ENCODE measurements at places on chromosomes 12 and 14.

- no peak for DNase-seq
Measured at GRCh38 chr14:67999290-67999689, 179.7 kb downstream of the RAD51B start.

- no peak for DNase-seq
Measured at GRCh38 chr14:103869406-103870143, 22.2 kb upstream of the PPP1R13B start.

- no peak for DNase-seq
Measured at GRCh38 chr14:61672796-61673195, 22.5 kb upstream of the HIF1A start.

DNA sequence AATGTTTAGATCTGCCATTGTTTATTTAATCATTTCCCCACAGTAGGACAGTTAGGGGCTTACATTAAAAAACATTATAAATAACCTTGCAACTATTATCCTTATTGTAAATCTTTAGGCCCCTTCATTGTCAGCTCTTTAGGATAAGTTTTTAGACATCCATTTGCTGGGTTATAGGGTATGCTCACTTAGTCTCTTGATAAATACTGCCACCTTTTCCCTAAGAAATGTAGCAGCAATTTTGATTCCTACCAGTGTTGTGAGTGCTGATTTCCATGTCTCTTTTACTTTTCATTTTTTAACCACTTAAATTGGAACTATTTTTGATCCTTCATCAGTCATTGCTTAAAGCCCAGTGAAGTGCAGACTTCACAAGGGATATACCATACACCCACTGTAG lies 94.4 kb downstream of the AVPR1A start:
- no peak for DNase-seq

DNA sequence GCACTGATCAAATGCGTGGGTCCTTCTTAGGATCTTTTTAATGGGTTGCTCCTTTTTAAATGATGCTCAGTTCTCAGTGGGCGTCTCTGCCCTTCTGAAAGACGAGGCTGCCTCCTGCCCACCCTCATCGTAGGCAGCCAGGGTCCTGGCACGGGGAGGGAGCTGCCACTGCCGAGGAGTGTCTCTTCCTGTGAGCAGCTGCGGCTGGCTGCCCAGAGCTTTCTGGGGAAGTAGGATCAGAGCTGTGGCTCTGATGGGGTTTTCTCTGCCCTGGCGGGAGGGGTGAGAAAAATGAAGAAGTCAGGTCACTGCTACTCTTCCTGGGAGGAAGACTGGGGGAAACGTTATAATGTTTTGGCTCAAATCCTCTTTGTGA lies 31.1 kb upstream of the BEGAIN start:
- DNase-seq: no peak

DNA sequence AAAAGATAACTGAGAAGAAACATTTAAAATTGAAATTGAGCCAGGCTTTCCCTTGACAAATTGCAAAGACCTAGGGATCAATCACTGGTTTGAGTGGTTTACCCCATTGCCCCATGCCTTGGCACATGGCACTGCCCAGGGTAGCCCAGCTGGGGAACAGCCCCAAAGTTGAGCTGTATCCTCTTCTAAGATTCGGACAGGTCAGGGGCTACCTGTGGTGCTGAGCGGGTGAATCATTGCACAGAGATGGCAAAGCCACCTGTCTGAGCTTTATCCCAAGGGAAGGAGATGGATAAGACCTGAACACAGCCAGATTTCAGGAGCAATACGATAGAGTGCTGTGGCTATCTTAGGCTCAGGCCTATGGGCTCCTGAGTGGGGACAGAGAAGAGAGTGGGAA lies 7.0 kb downstream of the IFI27L2 start:
- DNase-seq: no peak

DNA sequence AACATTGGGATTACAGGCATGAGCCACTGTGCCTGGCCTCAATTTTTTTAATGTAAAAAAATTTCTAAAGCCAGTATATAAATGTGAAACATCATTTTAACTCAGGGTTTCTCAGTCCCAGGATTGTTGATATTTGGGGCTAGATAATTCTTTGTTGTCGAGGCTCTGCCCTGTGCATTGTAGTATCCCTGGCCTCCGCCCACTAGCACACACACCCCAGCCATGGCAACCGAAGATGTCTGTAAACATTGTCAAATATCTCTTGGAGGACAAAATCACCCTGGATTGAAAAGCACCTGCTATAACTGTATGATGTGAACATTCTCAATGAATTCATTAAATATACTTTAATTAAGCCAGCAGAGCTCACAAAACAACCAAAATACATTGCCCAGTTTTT lies 8.4 kb upstream of the CIT start:
- no peak for DNase-seq

- DNase-seq: no peak
Measured at GRCh38 chr14:48125654-48126053, 450.2 kb upstream of the MDGA2 start.

DNA sequence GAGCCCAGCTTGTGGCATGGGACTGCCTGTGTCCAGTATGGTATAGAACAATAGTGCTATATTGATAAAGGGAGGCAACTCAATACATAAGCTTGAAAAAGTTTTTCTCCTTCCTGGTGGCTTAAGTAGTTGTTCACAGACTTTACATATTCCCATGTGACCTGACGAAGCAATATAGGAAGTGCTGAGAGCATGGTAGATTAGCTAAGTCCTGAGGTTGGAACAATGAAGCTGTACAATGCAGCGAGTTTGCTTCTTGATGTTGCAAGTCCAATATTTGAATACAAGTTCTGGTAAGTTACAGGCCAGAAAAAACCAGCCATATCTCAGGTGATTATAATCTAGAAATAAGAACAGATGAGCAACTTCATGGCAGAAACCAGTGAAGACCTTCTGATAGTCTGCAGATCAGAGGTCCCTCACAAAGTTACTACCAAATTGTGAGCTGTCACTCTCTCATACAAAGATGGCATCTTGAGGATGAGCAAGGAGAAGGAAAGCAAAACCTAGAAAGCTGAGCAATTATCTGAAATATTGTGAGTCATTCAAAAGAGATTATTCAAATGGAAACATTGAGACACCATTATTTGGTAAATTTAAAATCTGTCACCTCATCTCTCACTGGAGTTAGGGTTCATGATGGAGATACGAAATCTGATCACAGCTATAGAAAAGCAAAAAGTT lies 72.9 kb upstream of the BTG1 start:
- no peak for DNase-seq

DNA sequence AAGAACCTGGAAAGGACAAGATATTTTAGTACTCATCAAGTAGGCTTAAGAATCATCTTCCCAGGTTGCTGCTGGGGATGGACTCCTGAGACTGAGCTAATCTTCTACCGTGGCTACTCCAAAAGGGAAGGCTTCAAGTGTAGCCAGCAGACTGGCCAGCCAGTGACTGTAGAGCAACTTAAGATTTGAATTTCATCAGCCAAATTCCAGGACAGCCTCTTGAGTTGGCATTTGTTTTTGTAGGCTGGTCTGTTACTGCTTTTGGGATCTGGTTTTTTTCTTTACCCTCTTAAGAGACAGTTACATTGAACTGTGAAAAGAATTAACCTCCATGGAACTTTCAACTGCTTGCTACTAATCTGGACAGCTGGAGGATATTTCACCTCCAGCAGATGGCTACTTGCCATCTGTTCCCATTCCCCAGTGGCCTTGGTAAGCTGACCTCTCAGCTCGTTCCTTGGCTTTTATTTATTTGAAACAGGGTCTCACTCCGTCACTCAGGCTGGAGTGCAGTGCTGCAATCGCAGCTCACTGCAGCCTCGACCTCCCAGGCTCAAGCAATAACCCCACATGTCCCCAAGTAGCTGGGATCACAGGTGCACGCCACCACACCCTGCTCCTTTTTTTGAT lies 20.7 kb downstream of the VTI1B start:
- DNase-seq: no peak

DNA sequence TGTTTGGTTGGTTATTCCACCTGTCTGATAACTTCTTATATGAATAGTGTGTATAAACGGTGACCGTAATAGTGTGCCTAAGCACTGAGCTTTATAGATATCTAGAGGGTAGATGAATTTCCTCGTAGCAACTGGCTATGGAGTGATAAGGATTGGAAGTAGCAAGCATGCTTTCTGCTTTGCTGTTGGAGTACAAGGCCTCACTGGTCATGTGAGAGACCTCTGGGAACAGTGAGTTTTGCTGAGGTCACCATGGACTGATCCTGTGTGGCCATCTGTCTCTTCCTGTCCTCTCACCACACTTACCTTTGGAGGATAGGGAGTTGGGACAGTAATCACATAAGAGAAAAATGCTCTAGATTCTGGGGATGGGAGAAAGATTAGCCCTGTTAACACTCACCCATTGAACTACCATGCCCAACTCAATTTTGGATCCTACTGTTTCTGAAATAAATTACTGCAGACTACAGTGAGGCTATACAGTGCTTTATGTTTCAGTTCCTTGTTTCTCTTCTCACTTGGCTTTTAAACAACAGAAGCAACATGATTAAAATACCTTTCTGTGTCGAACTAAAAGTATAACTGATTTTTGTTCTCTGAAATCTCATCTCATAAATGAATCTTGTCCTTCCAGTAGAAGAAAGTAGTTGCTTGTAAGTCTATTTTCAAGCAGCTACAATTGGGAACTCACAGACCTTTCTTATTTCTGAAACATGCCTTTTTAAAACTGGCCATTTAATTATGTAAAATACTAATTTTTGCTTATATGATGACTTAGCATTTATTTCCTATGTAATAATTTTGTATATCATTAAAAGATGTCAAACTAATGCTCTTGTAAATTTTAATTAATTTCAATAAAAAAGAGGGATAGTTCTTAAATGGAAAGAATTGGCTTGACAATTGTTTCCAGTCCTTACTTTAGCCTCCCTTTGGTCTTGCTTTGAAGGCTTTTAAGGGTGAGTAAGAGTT lies 8.3 kb downstream of the TMX1 start:
- DNase-seq: no peak

- no peak for DNase-seq
Measured at GRCh38 chr12:78167510-78167909, 336.8 kb downstream of the NAV3 start.

GRCh38 chr12:92297932-92298696 lies 152.5 kb upstream of the BTG1 start:
- DNase-seq: no peak

DNA sequence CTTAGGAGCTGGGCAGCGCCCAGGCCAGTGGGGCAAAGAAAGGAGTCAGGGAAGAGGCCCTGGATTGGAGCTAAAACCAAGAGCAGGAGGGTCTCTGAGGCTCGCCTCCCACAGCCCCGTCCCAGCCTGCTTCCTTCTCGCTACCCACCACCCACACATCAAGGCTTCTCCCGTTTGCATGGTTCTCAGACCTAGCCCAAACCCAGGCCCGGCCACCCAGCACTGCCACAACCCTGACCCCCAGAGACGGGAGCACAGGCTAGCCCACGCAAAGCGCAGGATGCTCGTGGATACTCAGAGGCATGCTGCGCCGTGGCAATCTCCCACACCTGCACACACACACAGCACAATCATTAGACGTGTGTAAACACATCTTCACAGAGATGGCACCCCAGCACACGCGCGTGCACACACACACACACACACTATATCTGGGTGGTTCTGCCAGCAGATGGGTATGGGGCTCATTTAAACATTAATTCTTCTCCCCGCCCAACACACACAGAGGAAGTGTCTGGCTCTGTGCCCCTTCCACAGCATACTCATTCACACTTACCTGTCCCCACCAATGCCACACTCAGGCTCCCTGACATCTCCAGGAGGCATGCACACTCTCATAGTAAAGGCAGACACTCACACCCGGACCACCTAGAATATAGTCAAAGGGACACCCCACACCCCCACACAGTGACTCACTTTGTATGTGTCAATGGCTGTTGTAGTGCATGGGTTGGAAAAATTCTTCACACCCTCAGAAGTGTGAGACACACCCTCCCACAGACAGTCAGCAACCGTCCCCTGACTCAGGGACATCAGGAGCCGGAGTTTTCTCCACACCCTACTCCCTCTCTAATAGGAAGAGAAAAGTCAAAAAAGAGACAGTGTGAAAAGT lies 1.1 kb downstream of the CARMIL3 start:
- no peak for DNase-seq

DNA sequence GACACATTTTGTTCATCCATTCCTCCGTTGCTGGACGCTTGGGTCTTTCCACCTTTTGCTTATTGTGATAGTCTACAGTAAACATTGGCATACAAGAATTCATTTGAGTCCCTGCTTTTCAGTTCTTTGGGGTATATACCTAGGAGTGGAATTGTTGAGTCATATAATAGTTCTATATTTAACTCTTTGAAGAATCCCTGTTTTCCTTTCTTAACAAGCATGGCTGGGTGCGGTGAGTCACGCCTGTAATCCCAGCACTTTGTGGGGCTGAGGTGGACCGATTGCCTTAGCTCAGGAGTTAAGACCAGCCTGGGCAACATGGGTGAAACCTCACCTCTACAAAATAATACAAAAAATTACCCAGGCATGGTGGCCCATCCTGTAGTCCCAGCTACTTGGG lies 75.4 kb downstream of the CCDC92 start:
- no peak for DNase-seq

DNA sequence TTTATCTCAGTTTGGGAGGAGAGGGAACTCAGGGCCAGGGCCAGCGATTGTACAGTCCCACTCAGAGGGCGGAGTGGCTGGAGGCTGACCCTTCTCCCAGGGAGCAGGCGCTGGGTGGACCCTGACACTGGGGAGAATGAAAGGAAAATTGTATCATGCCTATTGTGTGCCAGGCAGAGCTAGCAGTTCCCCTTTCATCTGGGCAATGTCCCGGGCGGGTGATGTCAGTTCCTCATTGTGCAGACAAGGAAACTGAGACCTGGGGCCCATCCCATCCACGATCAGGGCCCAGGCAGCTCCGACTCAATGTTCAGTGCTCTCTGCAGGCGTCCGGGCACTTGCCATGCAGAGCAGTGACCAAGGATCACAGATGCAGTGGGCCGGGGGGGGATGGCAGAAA lies 101.9 kb upstream of the RTL1 start:
- DNase-seq: no peak

- no peak for DNase-seq
Measured at GRCh38 chr14:103538291-103539055, 9.5 kb downstream of the TRMT61A start.

DNA sequence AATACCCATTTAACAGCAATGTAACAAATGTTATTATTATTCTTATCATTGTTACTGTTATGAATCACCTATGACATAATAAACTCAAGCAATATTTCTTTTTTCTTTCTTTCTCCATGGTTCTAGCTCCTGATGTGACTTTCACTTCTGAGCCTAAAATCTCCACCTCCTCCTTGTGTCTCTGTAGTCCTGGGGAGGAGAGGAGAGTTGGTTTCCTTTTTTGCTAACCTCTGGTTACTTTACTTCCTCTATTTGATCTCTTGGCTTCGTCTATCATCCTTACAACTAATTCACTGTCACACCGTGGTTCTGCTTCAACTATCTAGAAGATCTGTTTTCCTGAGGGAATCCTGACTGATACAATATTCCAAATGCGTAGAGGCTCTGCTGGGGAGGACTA lies 456.6 kb downstream of the VRK1 start:
- DNase-seq: no peak
